ENCODE measurements at places on chromosomes 3 and 15.

GRCh38 chr3:65647369-65647768 lies 391.3 kb downstream of the MAGI1 start:
- no peak for DNase-seq

DNA sequence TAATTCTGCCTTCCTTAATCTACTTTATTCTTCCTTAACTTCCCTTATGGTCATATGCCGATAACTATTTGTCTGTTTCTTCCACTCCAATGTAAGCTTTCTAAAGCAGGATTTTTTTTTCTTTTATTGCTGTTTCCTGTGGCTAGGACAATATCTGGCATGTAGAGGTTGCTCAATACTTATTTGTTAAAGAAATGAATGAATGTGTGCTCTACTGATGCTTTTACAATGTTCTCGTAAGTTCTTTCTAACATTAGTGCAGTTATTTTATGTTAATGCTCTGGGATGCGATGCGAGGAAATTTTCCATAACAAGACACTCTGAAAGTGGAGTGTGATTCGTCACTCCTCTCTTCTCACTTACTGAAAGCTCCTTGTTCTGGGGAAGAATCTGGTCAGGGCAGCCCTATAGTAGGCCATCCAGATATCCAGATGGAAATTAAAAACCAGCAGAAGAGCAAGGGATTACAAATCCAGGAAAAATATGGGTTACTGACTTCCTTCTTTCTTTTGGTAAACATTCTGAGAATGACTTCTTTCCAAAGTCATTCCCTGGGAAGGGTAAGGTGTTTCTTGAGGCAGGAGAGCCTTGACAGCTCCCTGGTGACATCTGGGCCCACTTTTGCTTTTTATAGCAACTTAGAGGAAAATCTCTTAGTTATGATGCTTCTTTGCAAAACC lies 420.4 kb downstream of the PDCD6IP start:
- DNase-seq = no peak

DNA sequence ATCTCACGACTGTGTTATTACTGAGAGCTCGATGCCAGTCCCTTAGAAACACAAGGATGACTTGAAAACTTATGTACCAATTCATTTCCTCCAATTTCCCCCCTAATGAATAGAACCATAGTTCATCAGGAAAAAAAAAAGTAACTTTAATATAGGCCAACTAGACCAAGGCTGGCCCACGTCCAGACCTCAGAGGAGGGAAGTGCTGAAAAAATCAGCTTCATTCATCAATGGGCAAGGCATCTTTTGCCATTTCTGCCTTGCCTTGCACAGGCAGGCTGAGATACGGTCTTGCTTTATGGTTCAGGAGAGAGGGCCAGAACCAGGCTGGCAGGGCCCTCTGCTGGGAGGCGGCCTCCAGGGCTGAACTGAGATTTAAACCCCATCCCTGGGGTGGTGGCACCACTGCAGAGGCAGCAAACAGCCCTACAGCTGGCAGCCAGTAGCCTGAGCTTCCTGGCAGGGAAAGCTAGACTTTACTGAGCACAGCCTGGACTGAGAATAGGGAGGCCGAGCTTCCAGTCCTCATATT lies 104.1 kb upstream of the TNFAIP8L3 start:
- DNase-seq = no peak

DNA sequence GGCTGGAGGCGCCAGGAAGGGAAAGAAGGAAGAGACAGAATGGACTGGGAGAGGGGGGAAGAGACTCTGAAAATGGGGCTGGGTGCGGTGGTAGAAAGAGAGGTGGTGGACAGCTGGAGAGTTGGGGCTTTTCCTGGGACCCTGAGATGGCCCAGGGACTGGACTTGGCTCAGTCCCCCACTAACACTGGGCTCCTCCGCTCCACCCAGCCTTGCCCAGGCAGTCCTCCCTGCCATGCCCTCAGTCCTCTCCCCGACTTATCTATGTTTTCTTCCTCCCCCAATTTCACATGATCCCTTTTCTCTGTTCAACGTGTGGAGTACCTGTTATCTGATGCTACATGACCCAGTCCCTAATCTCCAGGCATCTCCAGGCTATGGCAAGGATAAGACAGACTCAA lies 6.3 kb upstream of the HCN4 start:
- DNase-seq = no peak

GRCh38 chr3:7953449-7954014 lies 548.1 kb upstream of the LMCD1 start:
- no peak for DNase-seq

DNA sequence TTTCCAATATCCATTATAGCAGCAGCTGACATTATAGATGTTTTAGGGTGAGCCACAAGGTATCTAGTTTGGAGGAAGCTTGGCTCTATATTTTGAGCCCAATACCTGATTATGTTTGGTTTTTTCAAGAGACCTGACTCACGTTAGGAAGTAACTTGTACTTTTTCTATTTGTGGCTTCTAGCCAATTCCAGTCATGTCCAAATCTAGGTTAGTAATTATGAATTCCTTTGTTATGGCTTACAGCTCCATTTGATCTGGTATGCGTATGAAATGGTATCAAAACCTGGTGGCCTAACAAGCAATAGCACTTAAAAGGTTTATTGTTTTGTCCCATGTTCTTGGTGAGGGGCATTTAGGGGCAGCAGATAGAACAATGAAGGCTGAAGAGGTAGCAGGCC lies 115.9 kb downstream of the TOP2B start:
- DNase-seq = peak; percentile 70

- no peak for DNase-seq
Measured at GRCh38 chr15:51688863-51689262, 7.6 kb downstream of the SCG3 start.

DNA sequence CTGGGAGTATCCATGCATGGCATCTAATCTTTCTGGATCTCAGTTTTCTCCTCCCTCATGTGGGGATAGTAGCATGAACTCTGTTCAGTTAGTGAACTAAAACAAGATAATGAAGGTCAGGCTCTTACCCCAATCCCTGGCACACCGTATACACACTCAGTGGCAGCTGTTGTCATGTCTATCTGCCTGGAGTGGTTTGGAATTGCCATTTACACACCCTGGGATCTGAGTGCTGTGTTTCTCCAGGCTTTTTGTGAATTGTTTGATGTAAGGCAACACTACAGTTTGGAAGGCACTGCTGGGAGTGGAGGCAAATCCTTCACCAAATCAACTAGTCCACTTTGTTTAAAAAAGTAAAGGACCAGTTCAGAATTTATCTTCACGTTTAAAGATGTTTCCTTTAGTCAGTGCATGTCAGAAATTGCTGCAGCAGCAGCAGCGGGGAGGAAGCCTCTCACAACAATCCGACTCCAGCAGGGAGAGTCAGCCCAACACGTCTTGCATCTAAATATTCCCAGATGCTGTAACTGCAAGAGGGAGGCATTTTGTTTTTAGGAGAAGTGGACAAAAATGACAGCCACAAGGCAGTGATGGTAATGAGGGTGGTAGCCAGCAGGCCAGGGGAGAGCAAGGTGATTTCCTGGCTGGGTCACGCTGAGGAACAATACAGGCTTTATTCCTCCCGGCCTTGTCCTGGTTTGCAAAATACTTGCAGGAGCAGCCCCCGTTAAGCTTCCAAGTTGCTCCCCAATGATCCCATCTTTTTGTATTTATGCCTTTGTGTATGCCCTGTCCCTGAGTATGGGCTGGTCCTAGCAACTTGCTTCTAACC lies 128.5 kb upstream of the LRIG1 start:
- DNase-seq = no peak

- DNase-seq = no peak
Measured at GRCh38 chr3:134077649-134078161, 48.0 kb upstream of the SLCO2A1 start.

DNA sequence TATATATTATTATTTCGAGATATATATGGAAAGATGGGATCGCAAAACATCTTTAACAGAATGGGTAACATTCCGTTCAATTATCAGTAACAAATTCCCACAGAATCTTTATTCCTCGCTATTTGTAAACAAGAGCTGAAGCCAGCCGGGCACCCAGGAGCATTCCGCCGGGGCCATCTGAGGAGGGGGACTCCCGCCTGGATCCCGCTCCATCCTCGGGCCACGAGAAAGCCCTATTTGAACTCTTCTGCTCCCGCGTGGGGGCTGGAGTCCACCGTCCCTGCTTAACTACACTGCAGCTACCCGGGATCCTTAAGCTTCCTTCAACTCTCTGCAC lies 687 bp downstream of the GPR176 start:
- DNase-seq = no peak

DNA sequence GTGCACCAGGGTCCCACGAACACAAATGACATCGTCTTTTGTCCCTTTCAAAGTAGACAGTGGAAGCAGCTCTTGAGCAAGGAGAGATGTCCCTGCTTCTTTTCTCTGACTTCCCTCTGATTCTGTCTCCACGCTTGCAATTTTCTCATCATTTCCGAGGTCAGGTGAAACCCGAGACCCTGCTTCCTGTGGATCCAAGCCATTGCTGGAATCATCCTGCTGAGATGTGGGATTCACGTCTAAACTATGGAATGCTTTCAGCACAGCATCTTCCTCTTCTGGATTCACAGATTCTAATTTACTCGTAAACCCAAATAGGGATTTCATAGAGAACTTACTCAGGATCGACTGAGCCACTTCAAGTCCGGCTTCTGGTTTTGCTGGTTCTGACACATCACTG lies 127.1 kb downstream of the FMN1 start:
- DNase-seq = peak; percentile 37

DNA sequence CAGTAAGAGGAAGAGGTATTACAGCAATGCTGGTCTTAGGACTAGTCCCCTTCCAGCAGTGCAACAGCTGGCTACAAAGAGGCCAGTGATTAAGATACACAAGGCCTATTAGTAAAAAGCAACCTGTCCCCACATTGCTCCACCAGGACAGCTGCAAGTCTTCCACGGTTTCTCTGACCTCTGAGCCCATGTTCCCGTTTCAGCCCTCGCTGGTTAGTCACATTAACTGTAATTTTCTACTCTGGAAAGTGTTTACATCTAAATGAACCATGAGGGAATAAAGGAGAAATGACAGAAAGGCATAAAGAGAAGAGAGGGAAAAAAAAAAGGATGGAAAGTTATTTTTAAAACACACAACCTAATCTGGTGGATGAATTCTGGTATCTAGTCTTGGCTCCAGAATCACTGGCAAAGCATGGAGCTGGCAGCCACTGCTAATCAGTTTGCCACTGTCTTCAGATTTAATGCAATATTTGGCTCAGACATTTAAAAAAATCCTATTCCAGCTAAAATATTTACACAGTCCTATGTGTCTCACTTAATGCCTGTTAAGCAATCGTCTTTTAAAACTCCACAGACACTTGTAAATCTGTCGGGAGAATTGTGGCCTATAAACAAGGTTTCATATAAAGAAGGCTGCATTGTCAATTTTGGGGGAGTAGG lies 154.9 kb downstream of the GREM1 start:
- DNase-seq = no peak

DNA sequence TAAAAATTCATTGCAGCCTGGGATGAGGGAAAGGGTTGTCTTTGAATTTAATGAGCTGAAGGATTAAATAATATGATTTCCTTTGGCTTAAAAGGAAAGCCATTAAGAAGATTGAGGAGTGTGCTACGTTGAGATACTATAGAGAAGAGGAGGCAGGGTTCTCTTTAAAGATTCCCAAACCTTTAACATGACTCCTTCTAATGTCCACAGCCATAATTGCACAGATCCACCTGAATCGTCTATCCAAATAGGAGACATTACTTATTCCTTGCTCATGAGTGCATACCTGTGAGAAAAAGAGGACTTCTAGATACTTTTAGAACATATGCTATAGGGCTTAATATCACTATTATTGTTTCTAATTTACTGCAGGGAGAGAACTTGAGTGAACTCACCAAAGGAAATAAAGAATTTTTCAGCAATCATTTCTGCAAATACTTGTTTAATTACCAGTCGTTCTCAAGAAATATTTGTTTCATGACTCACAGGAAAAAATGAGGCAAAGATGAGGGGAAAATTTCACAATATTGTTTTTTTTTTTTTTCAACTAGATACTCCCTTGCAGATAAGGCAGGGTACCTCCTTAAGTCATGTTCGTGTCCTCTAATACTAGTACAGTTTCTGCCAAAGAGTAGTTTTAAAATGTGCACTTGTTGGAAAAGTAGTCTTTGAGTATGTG lies 8.9 kb upstream of the SUCNR1 start:
- peak; percentile 66 for DNase-seq

DNA sequence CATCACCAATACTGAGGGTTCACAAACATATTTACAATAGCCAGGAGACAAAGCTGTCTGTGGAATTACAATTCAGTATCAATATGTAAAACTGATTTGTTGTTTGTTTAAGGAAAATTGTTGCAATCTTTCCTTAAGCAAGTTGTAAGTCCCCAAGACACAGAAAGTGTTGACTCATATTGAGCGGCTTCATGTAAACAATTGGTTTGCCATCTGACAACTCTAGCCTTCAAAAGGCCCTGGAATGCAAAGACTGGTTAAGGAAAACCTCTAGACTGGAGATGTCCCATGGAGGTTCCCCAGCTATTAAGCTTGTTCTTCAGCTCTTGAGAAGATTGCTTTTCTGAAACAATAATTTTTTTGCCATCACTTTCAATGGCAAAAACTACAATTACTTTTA lies 283.7 kb upstream of the PROK2 start:
- no peak for DNase-seq

- DNase-seq = no peak
Measured at GRCh38 chr15:66982250-66982649, 83.2 kb upstream of the SMAD3 start.

GRCh38 chr3:123013876-123014275 lies 13.7 kb downstream of the SEMA5B start:
- DNase-seq = no peak

- no peak for DNase-seq
Measured at GRCh38 chr3:182737825-182738224, 55.5 kb upstream of the ATP11B start.

DNA sequence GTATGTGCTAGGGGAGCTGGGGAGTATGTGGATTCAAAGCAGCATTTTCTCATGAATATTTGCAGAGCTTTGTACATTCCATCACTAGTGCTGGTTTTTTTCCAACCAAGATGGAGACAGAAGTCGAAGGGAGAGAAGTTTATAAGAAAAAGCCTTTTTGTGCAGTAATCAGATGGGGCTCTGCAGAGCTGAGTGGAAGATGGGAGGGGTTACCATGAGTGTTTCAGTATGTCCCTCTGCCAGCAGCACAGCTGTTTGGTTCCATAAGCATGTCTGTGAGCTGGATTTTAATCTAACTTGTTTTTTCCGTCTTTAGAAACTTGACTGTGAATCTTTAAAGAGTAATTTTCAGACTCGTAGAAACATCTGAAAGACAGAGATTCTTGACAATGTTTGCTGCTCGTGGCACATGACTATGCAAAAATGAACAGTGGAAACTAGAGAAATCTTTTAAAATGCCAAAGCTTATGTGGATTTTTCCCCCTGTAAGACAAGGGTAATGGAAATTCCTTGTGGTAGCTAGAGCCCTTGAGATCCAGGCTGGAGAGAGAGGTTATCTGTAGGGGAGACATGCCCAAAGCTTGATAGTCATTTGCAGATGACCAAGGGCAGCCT lies 20.3 kb downstream of the STARD9 start:
- DNase-seq = no peak

GRCh38 chr15:71639471-71639870 lies 170.9 kb upstream of the NR2E3 start:
- no peak for DNase-seq

DNA sequence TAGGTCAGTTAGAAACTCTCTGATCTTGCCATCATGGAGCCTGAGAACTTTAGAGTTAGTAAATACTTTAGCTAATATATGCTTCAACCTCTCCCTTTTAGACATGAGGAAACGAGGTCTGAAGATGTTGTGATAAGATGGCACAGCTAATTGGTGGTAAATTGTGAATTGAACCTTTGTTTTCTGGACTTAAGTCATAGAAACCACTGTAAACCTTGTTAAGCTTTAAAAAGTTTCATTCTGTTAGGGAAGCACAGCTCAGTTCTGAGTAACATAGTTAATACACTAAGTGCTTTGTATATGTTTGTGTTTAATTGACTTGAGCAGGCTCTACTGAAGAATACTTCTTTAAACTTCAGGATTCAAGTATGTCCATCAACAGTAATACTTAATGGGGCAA lies 108.6 kb downstream of the AKAP13 start:
- DNase-seq = no peak

Measured in epithelial cell of esophagus (primary cell).